ENCODE measurements at places on chromosomes 1 and 21. TPM values are rescaled to one million over a fixed set of nuclear protein-coding genes. Genes with fewer than 3 reads are reported as not detected.

DNA sequence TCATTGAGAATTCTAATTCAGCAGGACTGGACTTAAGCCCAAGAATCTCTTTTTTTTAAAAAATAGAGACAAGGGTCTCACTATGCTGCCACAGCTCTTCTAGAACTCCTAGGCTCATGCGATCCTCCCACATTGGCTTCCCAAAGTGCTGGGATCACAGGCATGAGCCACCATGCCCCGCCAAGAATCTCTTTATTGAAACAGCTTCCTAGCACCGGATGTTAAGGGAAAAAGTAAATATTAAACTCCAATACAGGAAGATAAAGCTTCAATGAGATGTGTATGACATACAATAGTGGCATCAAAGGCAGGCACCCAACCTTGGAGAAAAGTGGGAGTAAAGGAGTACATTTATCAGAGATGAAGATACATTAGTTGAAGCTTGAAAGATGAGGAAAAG is 25.5 kb downstream of the PUM1 start:
- no peak for DNase-seq

Gene RXRG
- not detected for total RNA-seq

DNA sequence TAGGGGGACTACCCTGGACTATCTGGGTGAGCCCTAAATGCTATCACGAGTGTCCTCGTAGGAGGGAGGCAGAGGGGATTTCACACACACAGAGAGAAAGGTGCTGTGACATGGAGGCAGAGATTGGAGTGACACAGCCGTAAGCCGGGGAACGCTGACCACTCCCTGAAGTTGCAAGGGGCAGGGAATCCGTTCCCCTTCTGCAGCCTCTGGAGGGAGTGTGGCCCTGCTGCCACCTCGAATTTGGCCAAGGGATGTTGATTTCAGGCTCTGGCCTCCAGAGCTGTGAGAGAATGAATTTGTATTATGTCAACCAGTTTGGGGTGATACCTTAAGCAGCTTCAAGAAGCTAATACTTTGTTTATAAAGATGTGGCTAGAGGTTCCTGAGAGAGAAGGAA is 137.7 kb downstream of the ACTL8 start:
- no peak for DNase-seq

GRCh38 chr1:187046293-187046692 is 217.5 kb downstream of the PLA2G4A start:
- DNase-seq = no peak

- no peak for DNase-seq
These were observed 6.2 kb downstream of the KCNK1 start for GRCh38 chr1:233620065-233620464.

DNA sequence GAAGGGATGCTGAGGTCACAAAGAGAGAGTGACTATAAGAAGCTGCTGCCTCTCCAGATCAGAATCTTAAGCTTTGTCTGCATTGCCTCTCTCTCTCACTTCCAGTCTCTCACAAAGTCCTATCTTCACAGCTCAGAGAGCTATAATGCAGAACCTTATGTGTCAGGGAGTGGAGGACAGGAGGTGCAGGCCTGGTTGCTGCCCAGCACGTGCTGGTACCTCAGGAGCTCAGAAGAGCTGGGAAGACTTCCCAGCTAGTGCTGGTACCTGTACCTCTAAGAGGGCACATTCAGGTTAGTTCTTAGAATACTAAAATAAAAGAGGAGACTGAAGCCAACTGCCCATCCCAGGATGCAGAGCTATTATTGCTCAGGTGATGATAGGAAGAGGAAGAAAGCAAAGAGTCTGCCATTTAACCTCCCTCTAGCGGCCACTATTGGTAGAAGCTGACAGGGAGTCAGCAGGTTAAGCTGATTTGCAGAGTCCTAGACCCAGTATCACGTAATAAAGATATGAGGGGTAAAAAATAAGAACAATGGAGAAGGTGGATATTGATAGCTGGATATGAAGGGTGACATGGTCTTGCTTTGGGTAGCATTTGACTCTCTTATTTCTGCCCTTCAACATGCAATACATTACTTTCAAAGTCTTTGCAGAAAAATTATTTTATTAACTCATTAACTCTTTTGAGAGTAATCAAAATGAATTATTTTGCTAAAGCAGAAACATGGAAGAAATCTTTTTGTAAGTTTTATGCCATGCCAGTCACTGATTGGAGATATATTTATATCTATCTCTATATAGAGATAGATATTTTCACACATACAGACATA is 138.1 kb upstream of the HMCN1 start:
- DNase-seq = peak; percentile 34

Gene ACTN2
- not detected for total RNA-seq

- DNase-seq = no peak
These were observed 53.7 kb upstream of the HMCN1 start for GRCh38 chr1:185680453-185680852.

Gene VSIG8
- not detected for total RNA-seq

Gene MAEL
- 8.6 TPM for total RNA-seq

Gene POU2F1
- 6.9 TPM for total RNA-seq

Gene PDZK1
- total RNA-seq = under 0.01 TPM

GRCh38 chr1:96999191-96999590 is 277.6 kb downstream of the PTBP2 start:
- no peak for DNase-seq

- DNase-seq = peak; percentile 33
These were observed 120.4 kb upstream of the PTGFR start for GRCh38 chr1:78370356-78370755.

DNA sequence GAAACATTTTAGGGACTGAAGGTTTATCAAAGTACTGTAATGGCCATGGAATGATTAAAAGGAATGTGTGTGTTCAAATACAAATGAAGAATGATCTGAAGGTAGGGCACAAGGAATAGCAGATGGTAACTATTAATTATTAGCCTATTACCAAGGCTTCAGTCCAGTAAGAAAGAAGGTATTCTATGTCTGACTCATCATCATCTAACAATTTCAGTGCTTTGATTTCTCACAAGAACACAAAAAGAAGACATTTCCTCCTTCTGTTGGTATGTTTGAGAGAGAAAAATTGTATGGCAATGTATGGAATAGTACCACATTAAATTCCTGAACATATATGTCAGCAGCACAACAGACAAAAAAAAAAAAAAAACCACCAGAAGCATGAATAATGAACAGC is 57.5 kb downstream of the TYW3 start:
- no peak for DNase-seq

DNA sequence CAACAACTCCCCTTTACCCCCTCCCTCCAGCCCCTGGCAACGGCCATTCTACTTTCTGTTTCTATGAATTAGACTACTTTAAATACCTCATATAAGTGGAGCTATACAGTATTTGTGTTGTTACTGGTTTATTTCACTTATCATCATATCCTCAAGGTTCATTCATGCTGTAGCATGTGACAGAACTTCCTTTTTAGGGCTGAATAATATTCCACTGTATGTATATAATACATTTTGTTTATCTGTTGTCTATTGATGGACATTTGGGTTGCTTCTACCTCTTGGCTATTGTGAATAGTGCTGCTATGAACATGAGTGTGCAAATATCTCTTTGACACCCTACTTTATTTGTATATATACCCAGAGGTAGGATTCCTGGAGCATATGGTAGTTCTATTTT is 2.2 kb downstream of the NHLH1 start:
- DNase-seq = no peak

Gene PM20D1
- total RNA-seq = under 0.01 TPM

DNA sequence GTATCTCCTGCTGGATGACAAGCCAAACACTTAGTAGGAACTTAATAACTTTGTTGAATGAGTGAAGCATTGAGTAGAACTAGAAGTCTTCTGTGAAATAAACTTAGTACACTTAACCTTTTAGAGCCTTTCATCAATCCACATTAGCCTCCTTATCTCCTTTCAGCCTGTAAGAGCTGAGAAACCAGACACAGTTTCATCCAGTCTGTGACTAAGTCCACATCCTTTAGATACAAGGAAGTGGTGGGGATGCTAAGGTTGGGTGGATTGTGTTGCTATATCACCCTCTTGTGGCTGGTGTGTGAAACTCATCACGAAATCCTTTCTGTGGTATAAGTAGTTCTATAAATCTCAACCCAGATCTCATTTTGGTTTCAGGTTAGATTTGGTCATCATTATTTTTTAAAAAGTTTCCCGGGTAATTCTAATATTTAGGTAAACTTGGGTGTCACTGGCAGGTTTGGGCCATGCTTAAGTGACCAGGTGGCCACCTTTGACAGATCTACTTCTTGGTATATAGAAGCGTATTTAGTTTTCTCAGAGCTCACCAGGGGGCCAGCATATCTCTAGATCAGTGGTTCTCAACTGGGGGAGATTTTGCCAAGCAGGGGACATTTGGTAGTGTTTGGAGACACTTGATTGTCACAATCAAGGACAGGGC is 27.8 kb upstream of the CD84 start:
- peak; percentile 77 for DNase-seq

GRCh38 chr1:67937010-67937409 is 103.7 kb upstream of the GNG12 start:
- DNase-seq = no peak

Gene LMX1A
- total RNA-seq = not detected

Gene RSPH1
- not detected for total RNA-seq

GRCh38 chr1:109880971-109881894 is 29.4 kb upstream of the CSF1 start:
- no peak for DNase-seq

- no peak for DNase-seq
These were observed 777 bp downstream of the FLAD1 start for GRCh38 chr1:154983776-154984466.

Gene ADAM30
- under 0.01 TPM for total RNA-seq

Gene GPN2
- total RNA-seq = 9.5 TPM

- no peak for DNase-seq
These were observed 143.1 kb downstream of the CACNA1E start for GRCh38 chr1:181626279-181626938.

GRCh38 chr1:231808990-231809389 is 182.4 kb downstream of the DISC1 start:
- DNase-seq = peak; percentile 71

GRCh38 chr1:19477284-19478249 is 7.8 kb downstream of the CAPZB start:
- DNase-seq = no peak
